ENCODE measurements at places on chromosomes 5 and 9.

DNA sequence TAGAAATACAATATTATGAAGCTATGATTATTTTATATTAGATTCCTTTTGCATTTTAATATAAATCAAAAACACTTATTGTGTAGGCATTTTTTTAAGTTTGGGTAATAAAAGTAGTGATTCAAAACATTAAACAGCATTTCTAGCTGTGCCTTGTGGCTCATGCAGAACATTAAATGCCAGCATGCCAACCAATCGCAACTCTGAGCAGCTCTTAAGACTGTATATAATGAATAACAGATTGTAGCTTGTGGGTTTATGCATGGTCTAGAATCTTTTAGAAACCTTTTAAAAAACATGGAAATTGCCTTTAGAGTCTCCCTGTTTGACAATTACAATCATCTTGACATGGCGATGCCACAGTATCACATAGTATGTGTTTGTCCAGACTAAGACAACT, 903.8 kb downstream of the EFNA5 start:
- no peak for DNase-seq

DNA sequence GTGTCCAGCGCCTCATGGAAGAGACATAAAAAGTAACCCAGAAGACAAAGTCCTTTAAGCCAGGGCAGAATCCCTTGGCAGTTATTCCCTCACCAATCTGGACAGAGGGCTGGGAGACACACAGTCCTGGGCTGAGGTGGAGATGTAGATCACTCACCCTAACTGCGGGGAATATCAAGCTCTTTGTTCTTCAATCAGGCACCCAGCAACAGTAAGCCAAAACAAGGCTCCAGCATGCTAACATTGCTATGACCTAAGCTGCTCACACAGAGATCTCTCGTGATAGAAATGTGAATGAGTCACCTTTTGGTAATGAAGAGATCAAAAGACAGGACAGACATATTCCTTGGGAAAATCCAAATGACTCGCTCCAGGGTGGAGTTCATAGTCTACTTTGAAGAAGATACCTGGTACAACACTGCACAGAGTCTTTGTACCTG, 101.3 kb downstream of the FBN2 start:
- no peak for DNase-seq

- DNase-seq = no peak
These were observed 47.4 kb downstream of the FNBP1 start for GRCh38 chr9:129995409-129996160.

GRCh38 chr5:84438456-84438855, 53.8 kb upstream of the EDIL3 start:
- DNase-seq = no peak

- DNase-seq = no peak
These were observed 230 bp downstream of the SLC44A1 start for GRCh38 chr9:105244734-105245028.

- DNase-seq = no peak
These were observed 70.1 kb upstream of the IFNK start for GRCh38 chr9:27453860-27454553.

- DNase-seq = no peak
These were observed 301.4 kb upstream of the RFX3 start for GRCh38 chr9:3827175-3827574.

- no peak for DNase-seq
These were observed 305.3 kb downstream of the PRR16 start for GRCh38 chr5:120769312-120769872.

DNA sequence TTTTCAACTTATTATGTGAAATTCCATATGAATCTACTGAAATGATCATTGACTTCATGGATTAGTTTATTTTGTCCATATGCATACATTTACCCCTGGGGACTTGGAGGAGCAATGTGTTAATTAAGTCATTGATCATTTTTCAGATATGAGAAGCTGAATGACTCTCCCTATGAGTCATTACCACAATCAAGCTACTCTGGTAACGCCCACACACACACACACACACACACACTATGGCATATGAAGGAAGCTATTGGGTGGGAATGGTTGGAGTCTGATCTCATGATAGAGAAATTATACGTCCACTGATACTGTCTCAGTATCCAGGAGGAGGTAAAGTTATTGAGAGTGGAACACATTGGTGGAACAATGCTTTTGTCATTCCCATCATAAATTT, 528.9 kb downstream of the AGTPBP1 start:
- DNase-seq = no peak

- DNase-seq = no peak
These were observed 30.4 kb downstream of the HTR1A start for GRCh38 chr5:63931836-63932235.

- no peak for DNase-seq
These were observed 234.4 kb upstream of the DAPK1 start for GRCh38 chr9:87263291-87263690.

DNA sequence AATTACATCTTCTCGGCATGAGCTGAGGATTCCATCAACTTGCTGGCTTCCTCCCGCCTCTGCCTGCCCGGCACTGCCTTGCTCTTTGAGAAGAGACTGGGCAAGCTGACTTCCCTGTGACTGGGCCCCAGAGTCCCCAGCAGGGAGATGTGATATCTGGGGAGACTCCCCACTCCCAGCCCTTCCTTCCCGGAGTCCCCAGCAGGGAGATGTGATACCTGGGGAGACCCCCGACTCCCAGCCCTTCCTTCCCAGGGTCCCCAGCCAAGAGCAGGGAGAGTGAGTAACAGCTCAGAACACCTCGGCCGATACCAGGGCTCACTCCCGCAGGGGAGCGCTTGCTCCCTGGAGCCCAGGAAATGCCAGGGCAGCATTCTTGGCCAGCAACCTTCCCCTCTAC, 90.1 kb upstream of the NEURL1B start:
- DNase-seq = no peak

- DNase-seq = no peak
These were observed 5.9 kb upstream of the STC2 start for GRCh38 chr5:173333925-173334661.

DNA sequence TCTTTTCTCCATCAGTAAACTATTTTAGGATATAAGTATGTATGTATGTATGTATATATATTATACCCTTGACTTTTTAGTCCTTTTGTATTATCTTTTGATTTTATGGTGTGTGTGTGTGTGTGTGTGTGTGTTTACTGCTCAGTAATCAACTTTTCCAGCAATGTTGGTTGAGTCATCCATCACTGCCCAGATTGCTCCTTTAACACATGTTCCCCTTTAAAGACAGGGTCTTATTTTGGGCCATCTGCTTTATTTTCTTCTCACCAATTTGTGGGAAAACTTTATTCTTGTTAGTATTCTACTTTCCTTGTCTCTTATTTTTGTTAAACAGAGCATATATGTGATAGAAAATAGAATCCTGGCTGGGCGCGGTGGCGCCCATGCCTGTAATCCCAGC, 28.1 kb downstream of the ANKRD33B start:
- no peak for DNase-seq

GRCh38 chr9:136091582-136092352, 3.3 kb downstream of the NACC2 start:
- no peak for DNase-seq

DNA sequence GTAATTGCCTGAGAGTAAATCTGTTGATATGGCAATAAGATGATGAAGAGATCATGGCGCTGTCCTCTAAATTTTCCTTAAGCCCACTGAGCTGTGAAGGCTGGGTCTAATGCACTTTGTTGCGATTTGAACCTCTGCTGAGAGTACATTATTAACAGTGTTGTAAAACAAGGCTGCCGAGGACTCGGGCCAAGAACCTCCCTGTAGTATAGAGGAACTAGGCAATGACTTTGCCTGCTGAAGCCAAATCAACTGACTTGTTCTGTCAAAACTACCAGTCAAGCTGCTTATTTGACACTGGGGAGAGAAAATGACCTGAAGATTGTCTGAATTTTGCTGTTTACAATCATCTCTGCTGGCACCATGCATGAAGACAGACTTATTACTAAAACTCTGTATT, 1154.7 kb downstream of the DTWD2 start:
- DNase-seq = no peak

DNA sequence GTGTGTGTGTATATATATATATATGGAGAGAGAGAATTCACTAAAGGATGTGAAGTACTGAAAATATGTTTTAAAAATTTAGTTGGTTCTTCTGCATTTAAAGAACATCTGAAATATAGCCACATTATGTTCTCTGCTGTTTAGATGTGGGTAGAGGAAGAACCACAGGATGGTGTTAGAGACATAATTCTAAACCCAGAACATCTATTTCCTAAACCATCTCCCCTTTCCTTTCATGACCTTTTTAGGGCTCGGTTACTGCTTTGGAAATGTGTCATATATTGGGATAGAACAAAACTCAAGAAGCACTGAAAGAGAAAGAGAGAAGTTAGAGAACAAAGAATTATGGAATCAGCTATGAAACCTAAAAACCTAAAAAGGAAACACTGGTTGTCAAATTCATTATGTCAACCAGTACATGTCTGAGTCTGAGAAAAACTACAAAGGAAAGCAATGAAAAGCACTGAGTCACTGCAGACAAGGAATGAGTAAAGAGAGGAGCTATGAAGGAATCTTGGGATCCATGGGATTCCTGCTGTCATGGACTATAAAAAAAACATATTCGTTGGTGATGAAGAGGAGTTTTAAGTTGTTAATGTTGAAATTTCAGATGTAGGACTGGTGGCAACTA, 28.4 kb downstream of the SLC12A2 start:
- no peak for DNase-seq

- DNase-seq = no peak
These were observed at the start of gene GNA14 for GRCh38 chr9:77648234-77649108. Gene GNA14 (minus strand): TSS chr9:77648322. CDS start chr9:77647793, 529 bp downstream.

DNA sequence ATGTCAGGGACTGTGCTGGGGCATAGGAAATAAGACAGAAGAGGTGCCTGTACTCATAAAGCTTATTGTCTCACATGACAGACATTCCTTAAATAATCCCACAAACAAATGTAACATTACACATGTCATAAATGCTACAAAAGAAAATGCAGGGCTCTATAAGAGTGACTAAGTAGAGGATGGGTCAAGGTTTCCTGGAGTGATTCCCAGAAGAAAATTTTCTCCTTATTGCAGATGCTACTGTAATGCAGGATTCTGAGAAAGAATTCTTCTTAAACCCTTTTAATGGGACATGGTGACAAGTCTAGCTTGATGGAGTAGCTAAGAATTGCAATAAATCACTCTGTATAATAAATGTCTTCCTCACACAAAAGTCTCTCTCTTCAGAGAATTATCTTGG, 55.7 kb downstream of the SH3TC2 start:
- no peak for DNase-seq

DNA sequence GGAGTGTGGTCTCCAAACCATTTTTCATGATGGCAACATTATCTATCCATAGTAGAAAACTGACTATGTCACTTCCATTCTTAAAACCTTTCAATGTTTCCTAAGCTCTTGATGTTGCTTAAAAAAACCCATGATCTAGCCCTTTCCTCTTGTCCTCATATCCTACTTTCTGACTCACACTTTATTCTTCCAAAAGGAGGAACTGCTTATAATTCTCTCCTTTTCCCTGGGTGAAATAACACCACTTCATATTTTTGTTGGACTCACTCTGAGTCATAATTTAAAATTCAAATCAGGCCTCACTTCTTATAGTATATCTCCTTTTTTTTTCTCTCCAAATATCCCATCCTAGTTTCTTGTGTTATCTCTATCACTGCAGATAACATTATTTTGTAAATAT, 513.9 kb downstream of the MAN2A1 start:
- DNase-seq = no peak

GRCh38 chr5:160788102-160788660, 63.8 kb downstream of the ATP10B start:
- no peak for DNase-seq

GRCh38 chr5:141978389-141978788, 9.5 kb downstream of the RNF14 start:
- no peak for DNase-seq

DNA sequence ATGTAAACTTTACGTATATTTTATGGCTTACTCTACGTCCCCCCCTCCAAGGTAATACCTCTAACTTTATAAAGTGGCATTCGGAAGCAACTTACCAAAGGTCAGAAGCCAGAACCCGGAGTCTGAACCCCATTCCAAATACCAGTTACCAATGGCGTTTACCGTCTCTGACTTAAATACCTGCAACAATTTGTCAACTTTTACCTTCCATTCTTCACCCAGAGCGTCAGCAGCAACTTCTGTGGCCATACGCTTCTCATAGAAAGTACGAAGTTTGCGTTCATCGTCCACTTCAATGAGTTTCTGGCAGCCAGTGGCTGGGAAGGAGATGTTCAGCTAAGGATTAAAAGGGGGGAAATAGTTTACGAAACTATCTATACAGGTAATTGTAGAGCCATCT, 753 bp downstream of the RPS6 start:
- DNase-seq = no peak

DNA sequence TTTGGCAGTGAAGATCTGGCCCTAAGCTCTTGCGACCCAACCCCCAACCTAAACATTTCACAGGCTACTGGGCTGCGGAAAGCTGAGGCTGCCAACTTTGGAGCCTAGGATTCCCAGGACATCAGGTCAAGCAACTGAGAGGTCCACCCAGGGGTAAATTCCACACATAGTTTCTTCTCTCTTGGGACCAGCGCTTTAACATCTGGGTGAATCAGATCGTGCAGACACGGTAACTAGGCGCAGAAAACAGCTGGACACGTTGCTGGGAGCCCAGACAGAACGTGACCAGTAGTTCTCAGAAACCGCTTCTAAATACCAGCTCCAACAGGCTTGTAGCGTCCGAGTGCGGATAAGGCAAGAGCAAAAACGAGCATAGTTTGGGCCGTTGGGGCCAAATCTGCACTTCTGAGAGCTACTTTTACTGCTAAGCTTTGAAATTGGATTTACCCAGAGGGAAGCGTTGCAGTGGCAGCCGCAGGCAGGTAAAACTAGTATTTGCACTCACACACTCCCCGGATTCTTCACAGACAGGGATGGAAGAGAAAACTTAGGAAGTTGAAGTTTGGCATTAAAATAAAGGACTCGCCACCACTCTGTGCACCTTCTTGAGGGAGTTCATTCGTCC, 11.8 kb downstream of the ITGA1 start:
- DNase-seq = peak; percentile 16

DNA sequence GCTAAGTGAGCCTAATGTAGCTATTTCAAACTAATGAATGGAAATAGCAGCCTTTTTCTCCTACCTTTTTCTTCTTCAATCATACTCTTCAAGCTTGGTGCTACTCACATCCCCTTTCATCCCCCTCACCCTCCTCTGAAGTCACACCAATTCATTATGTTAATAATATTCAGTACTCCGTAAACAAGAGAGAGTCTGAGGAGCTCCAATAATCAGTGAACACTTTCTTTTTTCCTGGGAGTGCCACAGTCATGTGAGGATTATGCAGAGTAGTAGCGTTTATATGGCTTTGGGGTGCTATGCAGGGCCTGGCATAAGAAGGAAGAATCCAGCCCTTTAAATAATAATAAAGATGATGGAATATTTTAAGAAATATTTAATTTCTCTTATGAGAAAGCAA, 354.3 kb upstream of the CTNND2 start:
- DNase-seq = no peak

GRCh38 chr9:121651295-121652020, at the start of gene DAB2IP:
Gene DAB2IP (plus strand): TSS chr9:121651634. CDS start chr9:121651776, 142 bp downstream.
- DNase-seq = no peak
